HFFc6 (cell line): ENCODE measurements at places on chromosomes 12 and 14.

DNA sequence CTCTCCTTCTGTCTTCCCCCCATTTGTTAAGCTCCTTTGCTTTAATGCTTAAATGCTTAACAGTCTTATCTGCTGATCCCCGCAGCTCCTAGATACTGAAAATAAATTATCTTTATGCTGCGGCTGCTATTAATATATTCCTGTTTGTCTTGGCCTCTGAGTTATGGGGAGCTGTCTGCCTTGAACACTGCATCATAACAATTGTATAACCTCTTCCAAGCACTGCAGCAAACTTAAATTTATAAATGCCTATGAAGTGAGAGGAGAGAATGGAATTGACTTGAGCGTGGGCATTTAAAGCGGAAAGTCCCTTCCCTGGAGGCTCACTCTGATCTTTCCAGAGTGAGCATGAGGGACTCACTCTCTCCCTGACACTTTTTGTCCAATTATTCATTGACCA, 23.1 kb upstream of the DCP1B start:
- H3K4me1 ChIP-seq = no peaks in the 10 kb centered on the region
- no peaks in the 10 kb centered on the region for H3K36me3 ChIP-seq
- H3K27me3 ChIP-seq = peaks cover 35% of the 10 kb centered on the region
- no peak overlapping the region for H3K4me3 ChIP-seq
- H3K27ac ChIP-seq = no peak overlapping the region

GRCh38 chr12:130246560-130246959, 84.3 kb downstream of the FZD10 start:
- no peaks in the 10 kb centered on the region for H3K36me3 ChIP-seq
- no peak for DNase-seq
- H3K4me3 ChIP-seq = no peak overlapping the region
- H3K4me1 ChIP-seq = no peaks in the 10 kb centered on the region

- H3K36me3 ChIP-seq = no peaks in the 10 kb centered on the region
- H3K4me1 ChIP-seq = peaks cover 23% of the 10 kb centered on the region
- no peak overlapping the region for H3K4me3 ChIP-seq
- DNase-seq = no peak
Measured at GRCh38 chr14:53330441-53330840, 177.3 kb upstream of the DDHD1 start.

- no peaks in the 10 kb centered on the region for H3K4me1 ChIP-seq
- no peak overlapping the region for H3K4me3 ChIP-seq
- no peak for DNase-seq
- no peak overlapping the region for H3K27ac ChIP-seq
Measured at GRCh38 chr14:100149851-100150611, 9.4 kb downstream of the DEGS2 start.

DNA sequence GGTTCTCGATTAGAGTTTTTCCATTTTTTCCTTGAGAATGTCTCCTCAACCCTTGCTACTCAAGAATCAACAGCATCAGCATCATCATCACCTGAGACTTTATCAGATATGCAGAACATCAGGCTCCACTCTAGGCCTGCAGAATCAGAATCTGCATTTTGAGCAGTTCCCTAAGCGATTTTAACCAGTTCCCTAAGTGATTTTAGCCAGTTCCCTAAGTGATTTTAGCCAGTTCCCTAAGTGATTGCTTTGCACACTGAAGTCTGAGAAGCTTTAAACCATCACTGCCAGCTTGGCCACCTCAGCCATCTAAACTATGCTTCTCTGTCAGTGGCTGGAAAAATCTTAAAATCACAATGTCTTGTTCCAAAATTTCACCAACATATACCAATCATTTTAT, 29.4 kb upstream of the SLC38A1 start:
- H3K4me1 ChIP-seq = peaks cover 18% of the 10 kb centered on the region
- no peaks in the 10 kb centered on the region for H3K27me3 ChIP-seq
- no peaks in the 10 kb centered on the region for H3K36me3 ChIP-seq
- H3K27ac ChIP-seq = no peak overlapping the region
- H3K4me3 ChIP-seq = no peak overlapping the region

GRCh38 chr14:70534904-70535303, at the start of gene ADAM20:
Gene ADAM20 (minus strand): TSS chr14:70535004. CDS start chr14:70524757, 10,247 bp downstream.
- peaks cover 20% of the 10 kb centered on the region for H3K4me1 ChIP-seq
- H3K36me3 ChIP-seq = peaks cover 24% of the 10 kb centered on the region
- DNase-seq = no peak
- no peak within 1 kb of the TSS for H3K27ac ChIP-seq
- H3K27me3 ChIP-seq = no peaks in the 10 kb centered on the region; the same call in 1 of the 2 replicates

DNA sequence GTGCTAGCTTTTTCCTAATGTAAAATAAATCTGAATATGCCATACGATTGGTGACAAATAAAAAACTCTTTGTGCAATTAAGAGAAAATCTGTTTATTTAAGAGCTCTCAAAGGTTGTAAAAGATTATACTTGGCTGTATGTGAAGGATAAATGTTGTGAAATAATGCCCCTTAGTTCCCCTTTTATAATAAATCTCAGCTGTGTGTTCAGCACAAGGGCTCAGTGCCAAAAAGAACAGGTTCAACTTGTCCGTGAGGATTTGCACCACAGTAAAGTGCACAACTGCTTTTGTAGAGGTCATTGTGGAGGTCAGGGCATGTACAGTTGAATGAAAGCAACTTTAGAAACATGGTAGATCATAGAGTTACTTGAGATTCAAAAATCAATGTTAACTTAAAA, 118.6 kb downstream of the TRMT5 start:
- H3K36me3 ChIP-seq = peaks cover 11% of the 10 kb centered on the region; the same call in 1 of the 2 replicates
- no peaks in the 10 kb centered on the region for H3K27me3 ChIP-seq
- no peak overlapping the region for H3K4me3 ChIP-seq
- no peak overlapping the region for H3K27ac ChIP-seq

DNA sequence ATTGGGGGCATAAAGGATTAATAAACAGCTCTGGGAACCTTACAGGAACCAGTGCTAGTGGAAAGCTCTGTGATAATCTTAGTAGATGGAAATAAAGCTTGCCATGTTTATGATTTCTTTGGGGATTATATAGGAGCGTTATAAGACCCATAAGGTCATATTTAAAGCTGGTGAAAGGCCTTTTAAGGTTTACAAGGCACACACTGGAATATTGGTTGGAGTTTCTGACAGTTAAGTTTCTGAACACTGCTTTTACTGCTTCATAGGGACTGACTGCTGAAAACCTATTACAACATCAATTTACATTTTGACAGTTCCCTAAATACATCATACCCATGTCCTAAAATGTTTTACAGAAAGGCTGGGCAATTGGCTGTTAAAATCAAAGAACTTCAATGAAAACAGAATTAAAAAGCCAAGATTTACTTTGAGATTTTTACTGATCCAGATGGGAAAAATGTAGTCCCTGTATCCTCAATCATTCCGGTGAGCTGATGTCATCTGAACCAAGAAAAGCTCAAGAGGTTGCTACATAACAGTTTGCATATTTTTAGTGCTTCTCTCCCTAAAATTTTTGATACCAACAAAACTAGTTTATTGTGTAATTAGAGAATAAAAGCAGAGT, 153.7 kb upstream of the IGF1 start:
- peaks cover 47% of the 10 kb centered on the region for H3K4me1 ChIP-seq
- peak overlapping the region; percentile 85 for H3K27ac ChIP-seq
- DNase-seq = peak; percentile 68
- H3K36me3 ChIP-seq = peaks cover 3% of the 10 kb centered on the region

- H3K4me3 ChIP-seq = no peak overlapping the region; the same call in none of the 2 replicates
- peak overlapping the region; percentile 80 for H3K27ac ChIP-seq
- H3K27me3 ChIP-seq = peaks cover 1% of the 10 kb centered on the region; the same call in 1 of the 2 replicates
- DNase-seq = no peak
- H3K4me1 ChIP-seq = peaks cover 44% of the 10 kb centered on the region
- H3K36me3 ChIP-seq = no peaks in the 10 kb centered on the region
Measured at GRCh38 chr14:99530407-99531155, 49.4 kb downstream of the CCNK start.

GRCh38 chr14:24177891-24178290, 6.0 kb downstream of the REC8 start:
- H3K27me3 ChIP-seq = peaks cover 9% of the 10 kb centered on the region
- peaks cover 18% of the 10 kb centered on the region for H3K36me3 ChIP-seq
- no peak overlapping the region for H3K4me3 ChIP-seq
- H3K4me1 ChIP-seq = peaks cover 16% of the 10 kb centered on the region
- DNase-seq = no peak
